Vagina (tissue), 2 donors: ENCODE measurements at places on chromosomes 1 and 21. TPM values are rescaled to one million over a fixed set of nuclear protein-coding genes. Genes with fewer than 3 reads are reported as not detected.

DNA sequence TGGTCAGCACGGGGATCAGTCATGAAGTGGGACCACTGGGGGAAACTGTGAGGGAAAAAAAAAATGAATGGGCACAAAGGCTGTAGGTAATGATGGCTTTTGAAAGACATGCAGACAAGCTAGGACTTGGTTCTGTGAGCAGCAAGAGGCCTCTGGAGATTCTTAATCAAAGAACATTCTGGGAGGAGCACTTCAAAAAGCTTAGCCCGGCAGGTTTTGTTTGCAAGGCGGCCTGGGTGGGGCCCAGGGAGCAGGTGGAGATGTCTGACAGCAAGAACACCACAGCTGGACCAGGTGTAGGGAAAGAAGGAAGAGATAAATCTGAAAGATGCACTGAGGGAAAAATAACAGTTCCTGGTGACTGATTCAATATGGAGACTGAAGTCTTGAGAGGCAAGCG is 6.0 kb downstream of the TEX35 start:
- no peak for DNase-seq
- no peaks in the 10 kb centered on the region for H3K36me3 ChIP-seq
- no peaks in the 10 kb centered on the region for H3K4me1 ChIP-seq
- H3K4me3 ChIP-seq = no peak overlapping the region
- no peaks in the 10 kb centered on the region for H3K27me3 ChIP-seq
- no peak overlapping the region for H3K27ac ChIP-seq

S100A9 gene
- total RNA-seq = 4,658 TPM

GRCh38 chr1:204181116-204181515 is 15.0 kb upstream of the REN start:
- no peak overlapping the region for H3K4me3 ChIP-seq
- no peaks in the 10 kb centered on the region for H3K27me3 ChIP-seq
- DNase-seq = no peak

GRCh38 chr21:40505244-40505643 is 341.7 kb downstream of the DSCAM start:
- no peak overlapping the region for H3K4me3 ChIP-seq
- no peak overlapping the region for H3K27ac ChIP-seq
- H3K4me1 ChIP-seq = no peaks in the 10 kb centered on the region

DNA sequence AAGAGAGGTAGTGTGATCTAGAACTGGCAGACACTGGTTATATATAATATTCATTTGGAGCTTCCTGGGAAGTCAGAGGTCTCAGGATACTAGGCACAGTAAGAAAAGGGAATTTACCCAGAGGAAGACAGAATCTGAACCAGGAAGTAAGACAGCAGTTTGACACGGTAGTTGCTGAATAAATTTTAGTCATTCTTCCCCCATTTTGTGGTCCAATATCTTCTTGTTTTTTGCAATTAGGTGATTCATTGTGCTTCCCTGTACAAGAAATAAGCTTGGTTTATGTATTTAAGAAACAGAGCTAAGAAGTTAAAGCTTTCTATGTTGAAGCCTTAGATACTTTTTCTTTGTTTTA is 1.3 kb downstream of the TMEM167B start:
- peak overlapping the region; percentile 73 for H3K4me3 ChIP-seq
- H3K4me1 ChIP-seq = peaks cover 48% of the 10 kb centered on the region
- peaks cover 29% of the 10 kb centered on the region for H3K36me3 ChIP-seq
- H3K27me3 ChIP-seq = no peaks in the 10 kb centered on the region
- no peak for DNase-seq

CHIA gene
- not detected for total RNA-seq

DNA sequence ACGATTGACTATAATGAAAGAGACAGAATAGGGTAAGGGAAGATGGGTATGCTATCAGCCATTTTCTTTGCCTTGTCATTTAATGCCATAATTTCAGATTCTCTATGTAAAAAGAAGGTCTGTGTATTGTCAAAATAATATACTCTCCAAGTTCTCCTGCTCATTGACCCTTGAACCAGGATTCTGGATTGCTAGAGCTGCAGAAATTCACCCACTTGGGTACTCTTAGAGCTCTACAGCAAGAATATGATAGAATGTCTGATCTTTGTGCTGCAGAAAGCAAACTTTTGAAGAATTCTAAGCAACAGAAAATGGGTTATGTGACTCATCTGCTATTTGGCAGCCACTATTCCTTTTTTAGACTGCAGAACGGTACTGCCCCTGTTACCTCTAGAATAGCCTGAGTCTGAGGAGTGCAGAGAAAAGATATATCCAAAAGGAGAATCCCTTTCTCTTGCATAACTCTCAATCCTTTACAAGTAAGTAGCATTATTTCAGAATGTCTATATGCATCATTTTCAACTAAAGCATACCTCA is 78.2 kb upstream of the TENT5C start:
- no peaks in the 10 kb centered on the region for H3K36me3 ChIP-seq
- H3K27me3 ChIP-seq = no peaks in the 10 kb centered on the region
- no peak for DNase-seq
- H3K4me1 ChIP-seq = no peaks in the 10 kb centered on the region
- H3K4me3 ChIP-seq = no peak overlapping the region

GRCh38 chr1:200620273-200621131 is at the start of gene KIF14:
Gene KIF14 (minus strand): TSS chr1:200620751. CDS start chr1:200618723, 2,028 bp downstream.
- H3K27ac ChIP-seq = peak within 1 kb of the TSS; percentile 44
- H3K4me1 ChIP-seq = peaks cover 19% of the 10 kb centered on the region
- H3K27me3 ChIP-seq = no peaks in the 10 kb centered on the region
- DNase-seq = no peak
- H3K4me3 ChIP-seq = peak within 1 kb of the TSS; percentile 57

DNA sequence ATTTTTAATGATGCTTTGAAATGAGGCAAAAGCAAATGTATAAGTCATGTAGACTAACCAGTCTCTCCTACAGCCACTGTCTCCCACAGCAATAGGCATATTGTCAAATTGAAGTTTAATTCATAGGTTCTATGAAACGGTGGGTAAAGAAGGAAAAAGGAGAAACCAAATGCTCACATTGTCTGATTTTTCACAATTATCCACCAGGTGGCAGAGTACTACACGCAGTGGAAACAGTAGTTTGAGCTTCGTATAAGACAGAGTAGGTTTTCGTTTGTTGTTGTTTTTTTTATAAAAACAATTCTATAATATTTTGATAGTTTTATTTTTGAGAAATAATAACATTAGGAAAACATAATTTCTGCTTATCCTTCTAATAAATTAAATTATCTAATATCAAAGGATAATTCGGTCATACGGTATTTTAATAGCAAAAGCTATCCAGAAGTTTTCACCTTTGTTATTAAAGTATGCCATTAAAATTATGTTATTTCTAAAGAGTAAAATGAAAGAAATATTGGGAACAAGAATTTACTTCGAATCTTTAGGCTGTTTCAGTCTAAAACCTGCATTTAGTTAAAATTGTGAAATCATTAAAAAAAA is 39.1 kb downstream of the TYW3 start:
- no peaks in the 10 kb centered on the region for H3K4me1 ChIP-seq
- H3K36me3 ChIP-seq = no peaks in the 10 kb centered on the region
- H3K27ac ChIP-seq = no peak overlapping the region
- H3K27me3 ChIP-seq = no peaks in the 10 kb centered on the region
- no peak for DNase-seq

- no peaks in the 10 kb centered on the region for H3K27me3 ChIP-seq
- H3K36me3 ChIP-seq = peaks cover 4% of the 10 kb centered on the region
- no peak overlapping the region for H3K27ac ChIP-seq
These were observed 26.9 kb downstream of the RAD54L start for GRCh38 chr1:46274225-46275029.

SYNC gene
- total RNA-seq = 13.0 TPM

GRCh38 chr1:101291562-101292380 is 55.0 kb downstream of the S1PR1 start:
- no peaks in the 10 kb centered on the region for H3K27me3 ChIP-seq
- DNase-seq = peak; percentile 52
- no peaks in the 10 kb centered on the region for H3K36me3 ChIP-seq
- no peak overlapping the region for H3K4me3 ChIP-seq
- no peaks in the 10 kb centered on the region for H3K4me1 ChIP-seq
- H3K27ac ChIP-seq = no peak overlapping the region

DNA sequence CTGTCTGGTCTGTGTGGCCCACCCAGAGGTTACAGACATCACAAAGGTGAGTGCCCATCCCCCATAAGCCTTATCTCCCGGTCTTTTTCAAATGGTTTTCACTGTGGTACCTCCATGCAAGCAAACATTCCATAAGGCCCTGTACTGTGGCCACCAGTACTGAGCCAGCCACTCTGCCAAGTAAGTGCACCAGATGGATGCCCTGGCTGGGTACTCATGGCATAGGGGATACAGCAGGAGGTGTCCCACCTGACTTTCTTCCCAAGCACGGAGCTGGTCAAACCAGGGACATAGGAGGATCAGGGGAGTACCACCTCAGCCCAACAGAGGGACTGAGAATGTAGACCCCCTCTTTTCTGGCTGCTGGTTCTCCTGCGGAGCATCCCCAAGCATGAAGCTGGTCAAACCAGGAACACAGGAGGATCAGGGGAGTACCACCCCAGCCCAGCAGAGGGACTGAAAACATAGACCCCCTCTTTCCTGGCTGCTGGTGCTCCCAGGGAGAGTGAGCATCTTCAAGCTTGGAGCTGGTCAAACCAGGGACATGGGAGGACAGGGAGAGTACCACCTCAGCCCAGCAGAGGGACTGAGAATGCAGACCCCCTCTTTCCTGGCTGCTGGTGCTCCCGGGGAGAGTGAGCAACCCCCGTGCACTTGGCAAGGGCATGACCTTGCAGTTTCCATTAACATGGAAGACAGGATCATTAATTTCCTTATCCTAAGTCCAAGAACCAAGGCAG is 81.8 kb upstream of the KLHDC7A start:
- H3K4me1 ChIP-seq = no peaks in the 10 kb centered on the region
- no peaks in the 10 kb centered on the region for H3K36me3 ChIP-seq
- no peak for DNase-seq
- no peaks in the 10 kb centered on the region for H3K27me3 ChIP-seq
- no peak overlapping the region for H3K27ac ChIP-seq
- H3K4me3 ChIP-seq = no peak overlapping the region

GRCh38 chr1:158283965-158284364 is 5.8 kb upstream of the CD1C start:
- no peak overlapping the region for H3K4me3 ChIP-seq
- H3K27me3 ChIP-seq = no peaks in the 10 kb centered on the region
- H3K4me1 ChIP-seq = no peaks in the 10 kb centered on the region

DNA sequence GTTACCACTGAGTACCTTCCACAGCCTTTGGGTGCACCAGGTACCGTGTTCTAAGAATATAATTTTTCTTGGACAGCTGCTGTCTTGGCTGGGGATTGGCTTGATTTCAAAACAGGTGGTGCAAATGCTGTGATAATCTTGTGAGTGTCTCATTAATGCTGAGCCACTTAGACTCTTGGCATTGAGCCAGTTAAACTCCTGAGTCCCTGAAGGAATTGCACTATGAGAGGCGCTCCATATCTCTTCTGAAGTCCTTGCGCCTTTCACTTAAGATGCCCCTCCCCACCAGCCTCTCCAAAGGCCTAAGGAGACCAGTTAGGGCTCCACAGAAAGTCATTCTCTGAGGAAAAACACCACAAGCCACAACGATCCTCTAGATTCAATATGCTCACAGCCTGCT is 51.0 kb downstream of the BACH1 start:
- H3K27me3 ChIP-seq = no peaks in the 10 kb centered on the region
- H3K4me3 ChIP-seq = no peak overlapping the region
- no peak overlapping the region for H3K27ac ChIP-seq
- peaks cover 11% of the 10 kb centered on the region for H3K4me1 ChIP-seq

GRCh38 chr1:65741993-65742392 is 50.7 kb upstream of the PDE4B start:
- no peak overlapping the region for H3K4me3 ChIP-seq
- DNase-seq = no peak
- H3K27ac ChIP-seq = no peak overlapping the region

- no peak for DNase-seq
- H3K36me3 ChIP-seq = no peaks in the 10 kb centered on the region
- H3K27me3 ChIP-seq = no peaks in the 10 kb centered on the region
- H3K27ac ChIP-seq = no peak overlapping the region
- no peaks in the 10 kb centered on the region for H3K4me1 ChIP-seq
These were observed 843.2 kb downstream of the AMY1C start for GRCh38 chr1:104592926-104593325.
